Heart left ventricle (tissue), 16 donors: ENCODE measurements at places on chromosomes 7 and 10. TPM values are rescaled to one million over a fixed set of nuclear protein-coding genes. Genes with fewer than 3 reads are reported as not detected.

MRPS16 gene
- 105 TPM for total RNA-seq

GPER1 gene
- 2.4 TPM for total RNA-seq

DKK1 gene
- not detected for total RNA-seq

DNA sequence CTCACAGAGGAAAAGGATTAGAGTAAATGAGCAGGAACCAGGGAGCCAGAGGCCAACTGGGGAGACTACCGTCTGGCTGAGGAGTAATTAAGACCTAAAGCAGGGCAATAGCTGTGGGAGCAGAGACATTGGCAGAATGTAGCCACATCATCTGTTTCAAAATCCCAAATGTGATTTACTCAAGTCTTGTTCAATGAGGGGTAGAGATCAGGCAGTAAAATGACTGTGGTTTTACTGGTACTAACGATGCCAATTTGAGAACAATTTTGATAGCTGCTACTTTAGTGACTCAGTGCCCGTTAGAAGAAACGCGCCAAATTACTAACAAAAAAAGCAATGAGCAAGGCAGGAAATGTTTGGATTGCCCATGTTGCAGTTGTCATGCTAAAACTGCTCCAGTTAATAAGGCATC is 12.7 kb upstream of the MIOS start:
- H3K27me3 ChIP-seq = no peaks in the 10 kb centered on the region
- no peak overlapping the region for H3K4me3 ChIP-seq
- H3K27ac ChIP-seq = no peak overlapping the region
- no peaks in the 10 kb centered on the region for H3K36me3 ChIP-seq
- DNase-seq = no peak

DNA sequence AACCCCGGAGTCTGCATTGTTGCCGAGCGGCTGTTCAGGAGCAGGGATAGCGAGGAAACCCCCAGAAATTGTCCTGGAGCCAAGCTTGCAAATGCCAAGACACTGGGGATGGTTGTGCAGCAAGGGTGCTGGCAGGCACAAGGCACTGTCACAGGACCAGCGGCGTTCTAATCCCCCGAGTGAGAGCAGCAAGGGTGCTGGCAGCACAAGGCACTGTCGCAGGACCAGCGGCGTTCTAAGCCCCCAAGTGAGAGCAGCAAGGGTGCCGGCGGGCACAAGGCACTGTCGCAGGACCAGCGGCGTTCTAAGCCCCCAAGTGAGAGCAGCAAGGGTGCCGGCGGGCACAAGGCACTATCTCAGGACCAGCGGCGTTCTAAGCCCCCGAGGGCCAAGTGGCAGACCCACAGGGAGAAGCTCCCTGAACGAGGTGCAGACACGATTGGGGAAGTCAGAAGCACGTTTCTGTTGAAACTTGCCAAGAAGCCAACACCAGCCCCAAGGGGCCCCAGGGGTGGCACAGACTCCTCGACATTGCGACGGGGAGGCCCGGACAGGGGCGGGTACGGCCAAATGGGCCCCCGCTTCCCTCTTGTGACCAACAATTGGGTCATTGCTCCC is 40.4 kb upstream of the INPP5A start:
- no peak overlapping the region for H3K27ac ChIP-seq
- no peak for DNase-seq
- no peak overlapping the region for H3K4me3 ChIP-seq
- no peaks in the 10 kb centered on the region for H3K27me3 ChIP-seq
- no peaks in the 10 kb centered on the region for H3K36me3 ChIP-seq

ZSWIM8 gene
- 37.6 TPM for total RNA-seq

GPR146 gene
- 29.7 TPM for total RNA-seq

GRCh38 chr10:4215485-4215884 is 430.5 kb upstream of the KLF6 start:
- peaks cover 2% of the 10 kb centered on the region for H3K4me1 ChIP-seq
- H3K36me3 ChIP-seq = no peaks in the 10 kb centered on the region
- no peak overlapping the region for H3K27ac ChIP-seq
- H3K4me3 ChIP-seq = no peak overlapping the region
